Activated CD4-positive, alpha-beta T cell treated with anti-CD3 and anti-CD28 coated beads, Interleukin-2, amount 50 U/mL, for 48 hours (primary cell): ENCODE measurements at places on chromosomes 3 and 15.

DNA sequence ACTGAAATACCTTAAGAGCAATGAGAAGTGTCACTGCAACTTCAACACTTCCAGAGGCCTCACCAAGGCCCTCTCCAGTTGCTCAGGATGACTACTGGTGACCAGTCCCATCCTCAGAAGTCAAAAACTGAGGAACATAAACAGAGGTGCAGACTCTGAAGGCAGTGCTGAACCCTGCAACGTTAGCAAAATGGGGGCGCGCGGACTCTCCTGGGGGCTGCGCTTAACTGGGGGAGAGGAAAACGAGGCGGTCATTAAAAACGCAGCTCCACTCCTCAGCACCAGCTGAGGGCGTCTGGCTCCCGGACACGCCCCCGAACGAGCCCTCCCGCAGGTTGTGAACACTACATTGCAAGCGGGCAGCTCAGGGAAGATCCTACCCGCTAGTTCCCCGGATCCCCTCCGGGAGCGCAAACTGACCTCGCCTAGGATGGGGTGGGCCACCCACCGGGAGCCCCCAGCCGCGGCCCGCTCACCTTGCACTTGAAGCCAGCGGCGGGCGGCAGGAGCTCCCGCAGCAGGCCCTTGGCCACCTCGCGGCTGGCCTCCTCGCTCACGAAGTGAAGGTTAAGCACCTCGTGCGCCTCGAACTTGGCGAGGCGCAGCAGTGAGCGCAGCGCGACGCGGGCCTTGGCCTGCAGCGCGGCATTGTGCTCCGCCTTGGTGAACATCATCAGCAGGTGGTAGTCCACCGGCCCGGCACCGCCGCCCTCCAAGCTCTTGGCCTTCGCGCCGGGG, 711 bp downstream of the XXYLT1 start:
- peak; percentile 49 for DNase-seq

DNA sequence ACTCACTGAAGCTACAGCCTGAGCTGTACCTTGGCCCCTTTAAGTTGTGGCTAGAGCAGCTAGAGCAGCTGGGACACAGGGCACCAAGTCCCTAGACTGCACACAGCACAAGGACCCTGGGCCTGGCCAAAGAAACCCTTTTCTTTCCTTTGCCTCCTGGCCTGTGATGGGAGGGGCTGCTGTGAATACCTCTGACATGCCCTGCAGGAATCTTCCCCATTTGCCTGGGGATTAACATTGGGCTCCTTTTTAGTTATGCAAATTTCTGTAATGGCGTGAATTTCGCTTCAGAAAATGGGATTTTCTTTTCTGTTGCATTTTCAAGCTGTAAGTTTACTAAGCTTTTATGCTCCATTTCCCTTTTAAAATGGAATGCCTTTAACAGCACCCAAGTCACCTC, 611.2 kb upstream of the ARPP21 start:
- DNase-seq, result no peak

DNA sequence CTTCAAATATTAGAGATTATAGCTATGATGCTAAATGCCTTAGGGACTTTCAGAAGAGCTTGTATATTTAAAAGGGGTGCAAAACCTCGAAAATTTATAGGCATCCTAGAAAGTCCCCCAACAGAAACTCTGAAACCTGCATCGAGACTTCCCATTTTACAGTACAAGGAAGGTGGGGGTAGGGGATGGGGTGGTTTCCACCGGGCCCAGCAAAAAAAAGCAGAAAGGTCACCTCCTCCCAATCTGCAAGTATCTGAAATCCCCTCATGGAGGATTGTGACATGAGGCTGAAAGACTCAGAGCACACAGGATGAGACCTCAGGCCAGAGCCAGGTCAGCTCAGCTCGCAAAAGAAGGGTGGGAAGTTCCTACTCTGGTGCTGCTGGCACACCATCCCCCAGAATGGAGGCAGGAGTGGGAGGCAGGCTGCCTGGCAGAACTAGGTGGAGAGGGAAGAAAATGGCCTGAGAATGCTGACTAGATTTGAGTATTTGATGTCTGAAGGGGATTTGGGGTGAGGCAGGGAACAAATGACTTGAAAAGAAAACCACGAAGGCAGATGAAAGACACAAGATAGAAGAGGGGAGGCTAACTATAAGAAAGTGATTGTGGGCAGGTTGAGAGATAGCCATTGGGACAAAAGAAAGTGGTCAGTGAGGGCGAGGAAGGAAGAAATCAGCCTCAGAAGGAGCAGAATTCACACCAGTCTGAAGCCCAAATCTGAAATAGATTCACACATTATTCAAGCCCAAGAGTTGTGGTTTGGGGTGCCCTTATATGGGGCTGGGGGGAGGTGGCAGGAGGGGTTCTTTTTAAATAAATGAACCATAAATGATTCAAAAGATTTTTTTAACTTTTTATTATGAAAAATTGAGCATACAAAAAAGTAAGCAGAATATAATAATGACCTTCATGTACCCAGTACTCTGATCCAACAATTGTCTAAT, 22.5 kb upstream of the TSC22D2 start:
- peak; percentile 24 for DNase-seq

DNA sequence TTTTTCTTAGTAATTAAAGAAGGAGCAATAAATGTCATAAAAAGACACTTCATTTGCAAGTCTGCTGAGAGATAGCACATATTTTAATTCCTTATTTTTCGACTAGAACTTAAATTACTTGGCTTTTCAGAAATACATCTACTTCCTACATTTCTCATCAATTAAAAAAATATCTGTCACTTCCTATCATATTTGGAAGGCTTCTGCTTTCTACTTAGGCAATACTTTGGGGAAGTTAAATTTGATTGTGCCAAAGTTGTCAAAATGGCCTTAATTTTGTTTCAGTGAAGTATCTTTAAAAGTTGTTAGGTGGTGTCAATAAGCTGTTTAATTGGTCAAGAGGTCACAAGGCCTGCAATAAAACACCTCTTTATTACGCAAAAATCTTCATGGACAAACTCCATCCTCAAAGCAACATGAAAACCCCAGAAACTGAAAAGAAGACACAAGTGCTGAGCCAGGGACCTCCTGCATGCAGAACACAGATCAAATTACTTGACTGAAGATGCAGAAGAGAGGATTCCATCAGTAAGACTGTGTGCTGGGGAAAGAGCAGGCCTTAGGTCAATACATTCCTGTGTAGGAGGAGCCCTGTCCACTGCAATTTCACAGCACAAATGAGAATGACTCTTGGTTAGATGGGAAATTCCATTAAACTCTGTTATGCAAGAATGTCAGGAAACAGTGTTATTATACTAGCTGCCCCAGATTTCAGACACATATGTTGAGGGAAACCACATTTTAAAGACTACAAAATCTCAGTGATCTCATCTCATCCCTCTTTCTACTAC, 48.0 kb upstream of the FSTL1 start:
- DNase-seq, result no peak

DNA sequence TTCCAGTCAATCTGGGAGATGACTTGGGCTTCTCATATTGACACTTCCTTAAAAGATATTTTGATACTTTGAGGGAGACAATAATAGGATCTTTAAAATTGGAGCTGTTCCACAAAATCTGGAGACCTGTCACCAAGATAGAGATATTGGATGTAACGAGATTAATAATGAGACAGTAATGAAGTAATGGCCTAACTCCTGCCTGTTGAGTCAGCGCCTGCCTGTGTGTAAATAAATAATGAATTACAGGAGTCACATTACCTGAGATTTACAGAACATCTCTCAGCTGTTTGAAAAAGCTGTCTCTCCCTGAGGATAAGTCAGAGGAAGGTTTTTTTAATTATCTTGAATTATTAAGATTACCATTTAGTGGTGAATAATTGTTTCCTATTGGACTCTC, 43.8 kb upstream of the MITF start:
- DNase-seq, result no peak

DNA sequence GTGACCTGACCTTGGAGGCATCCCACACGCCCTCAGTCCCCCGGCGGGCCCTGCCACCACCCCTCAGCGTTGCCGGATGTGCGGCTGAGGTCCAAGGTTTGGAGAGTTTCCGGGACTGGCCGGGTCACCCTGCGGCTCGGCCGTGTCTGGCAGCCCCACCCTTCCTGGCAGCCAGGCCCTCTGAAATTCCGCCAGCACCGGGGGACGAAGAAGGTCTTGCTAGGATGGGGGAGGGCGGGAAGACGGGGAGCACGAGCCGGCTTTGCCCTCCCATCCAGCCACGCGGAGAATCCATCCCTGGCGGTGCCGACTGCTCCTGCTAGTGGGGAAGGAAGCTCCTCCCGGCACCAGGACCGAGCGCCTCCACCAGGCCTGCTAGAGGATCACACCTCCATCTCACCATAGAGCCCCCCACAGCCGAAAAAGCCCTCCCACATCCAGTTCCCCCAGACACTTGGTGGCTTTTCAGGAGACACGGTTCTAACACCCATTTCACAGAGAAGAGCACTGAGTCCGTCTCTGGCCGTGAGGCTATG, 81.5 kb downstream of the CPN2 start:
- DNase-seq, result no peak

GRCh38 chr3:71930056-71930991, 145.4 kb upstream of the PROK2 start:
- peak; percentile 6 for DNase-seq

GRCh38 chr15:78943692-78944091, 1.2 kb downstream of the CTSH start:
- DNase-seq, result no peak

- peak; percentile 50 for DNase-seq
Measured at GRCh38 chr15:94324117-94324826, 92.9 kb downstream of the MCTP2 start.

- peak; percentile 5 for DNase-seq
Measured at GRCh38 chr3:156483426-156483825, 71.5 kb downstream of the SSR3 start.

- no peak for DNase-seq
Measured at GRCh38 chr3:156649681-156650080, 24.7 kb upstream of the TIPARP start.

DNA sequence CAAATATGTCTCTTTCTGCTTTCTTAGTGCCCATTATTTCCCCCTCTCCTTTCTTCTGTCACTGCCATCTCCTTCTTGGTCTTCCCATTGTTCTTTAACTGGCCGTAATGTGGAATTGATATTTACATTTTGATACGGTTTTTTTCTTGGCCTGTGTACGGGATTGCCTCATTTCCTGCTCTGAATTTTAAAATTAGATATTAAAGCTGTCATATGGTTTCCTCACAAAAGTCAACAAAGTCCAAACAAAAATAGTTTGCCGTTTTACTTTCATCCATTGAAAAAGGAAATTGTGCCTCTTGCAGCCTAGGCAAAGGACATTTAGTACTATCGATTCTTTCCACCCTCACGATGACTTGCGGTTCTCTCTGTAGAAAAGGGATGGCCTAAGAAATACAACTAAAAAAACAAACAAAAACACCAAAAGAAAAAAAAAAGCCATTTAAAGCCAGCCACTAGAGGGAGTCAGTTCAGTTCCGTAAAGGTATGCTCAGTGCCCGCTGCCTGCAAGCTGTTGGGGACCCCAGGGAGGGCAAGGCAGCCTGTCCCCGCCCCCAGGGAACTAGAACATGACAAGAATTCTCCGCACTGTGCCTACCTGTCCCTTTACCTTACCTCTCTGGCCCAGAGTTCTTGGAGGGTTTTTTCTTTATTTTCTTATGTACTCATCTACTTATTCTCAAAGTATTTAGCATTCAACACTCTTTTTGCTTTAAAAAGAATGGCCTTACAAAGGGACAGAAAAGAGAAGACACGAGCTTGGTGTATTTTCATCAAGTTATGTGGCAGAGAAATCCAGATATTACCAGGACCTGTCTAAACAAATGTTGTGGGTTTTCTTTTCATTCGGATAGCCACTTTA, 30.0 kb upstream of the NR2E3 start:
- DNase-seq, result peak; percentile 34

DNA sequence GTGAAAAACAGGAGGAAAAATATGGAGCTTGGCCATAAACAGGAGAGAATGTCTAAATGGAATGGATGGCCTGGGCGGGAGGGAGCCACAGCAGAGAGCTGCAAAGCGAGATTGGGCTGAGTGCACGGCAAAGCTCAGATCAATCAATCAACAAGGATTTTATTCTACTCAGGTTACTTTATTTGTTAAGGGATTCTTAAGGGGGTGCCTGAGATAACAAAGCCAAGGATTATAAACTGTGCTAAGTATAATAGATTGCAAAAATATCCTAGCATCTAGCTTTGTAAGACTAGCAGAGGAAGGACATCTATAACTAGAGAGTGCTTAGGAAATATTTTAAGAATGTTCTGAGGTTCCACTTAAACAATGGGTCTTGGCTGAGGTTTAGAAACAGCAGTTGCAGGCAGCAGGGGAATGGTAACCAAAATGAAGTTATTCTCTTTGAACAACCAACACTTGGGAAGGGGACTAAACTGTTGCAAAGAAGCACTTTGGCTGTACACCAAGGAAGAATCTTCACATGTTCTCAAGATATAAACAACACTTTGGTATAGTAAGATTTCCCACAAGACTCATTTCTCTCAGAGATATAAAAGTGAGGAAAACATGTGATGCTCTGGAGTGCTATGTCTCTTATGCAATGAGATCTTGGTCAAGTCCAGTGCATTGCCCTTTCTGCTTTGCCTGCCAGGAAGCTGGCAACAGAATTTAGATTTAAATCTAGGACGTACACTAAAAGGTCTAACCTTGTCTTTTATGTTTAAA, 35.5 kb downstream of the TMEM212 start:
- DNase-seq, result no peak

DNA sequence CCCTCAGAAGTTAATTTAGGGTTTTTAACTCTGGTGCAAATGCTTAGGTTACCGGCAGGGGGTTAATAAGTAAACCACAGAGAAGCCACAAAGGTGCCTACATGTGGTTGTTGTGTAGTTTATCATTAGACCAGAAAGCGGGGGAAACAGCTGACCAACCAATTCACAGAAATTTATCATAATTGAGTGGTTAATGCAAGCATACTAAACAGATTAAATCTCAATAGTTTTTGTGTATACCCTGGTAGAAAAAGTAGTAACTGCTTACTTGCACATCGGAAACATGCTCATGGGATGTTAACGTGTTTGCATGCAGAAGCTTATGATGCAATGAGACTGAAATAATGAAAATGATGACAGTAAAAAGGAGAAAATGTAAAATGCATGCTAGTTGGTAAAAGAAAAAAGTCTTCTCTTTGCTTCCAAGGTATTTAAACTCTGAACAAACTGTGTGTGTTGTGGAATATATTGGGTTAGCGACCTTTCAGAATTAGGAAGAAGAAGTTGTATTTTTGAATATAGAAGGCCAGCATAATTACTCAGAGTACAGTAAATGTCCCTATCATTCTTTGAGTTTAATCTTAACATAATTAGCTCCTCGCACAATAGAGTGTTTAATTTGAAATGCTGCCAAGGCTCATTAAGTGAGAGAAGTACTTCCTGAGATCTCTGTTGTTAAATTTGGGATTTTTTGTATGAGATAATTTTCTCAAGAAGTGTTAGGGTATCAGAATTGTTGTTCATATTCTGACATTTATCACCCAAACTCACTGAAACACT, 316.2 kb downstream of the PTPRG start:
- no peak for DNase-seq

- DNase-seq, result no peak
Measured at GRCh38 chr3:172312711-172313110, 135.5 kb downstream of the GHSR start.

GRCh38 chr3:73734211-73735089, 109.7 kb upstream of the PDZRN3 start:
- no peak for DNase-seq
